Effector CD8-positive, alpha-beta T cell (primary cell): ENCODE measurements at places on chromosomes 7 and 10.

- DNase-seq, result peak; percentile 84
Measured at GRCh38 chr10:50624413-50624865, 683 bp upstream of the SGMS1 start.

- DNase-seq, result no peak
Measured at GRCh38 chr10:1241973-1242935, 186.1 kb downstream of the WDR37 start.

GRCh38 chr10:119292968-119293760 lies 85.8 kb downstream of the GRK5 start:
- no peak for DNase-seq

DNA sequence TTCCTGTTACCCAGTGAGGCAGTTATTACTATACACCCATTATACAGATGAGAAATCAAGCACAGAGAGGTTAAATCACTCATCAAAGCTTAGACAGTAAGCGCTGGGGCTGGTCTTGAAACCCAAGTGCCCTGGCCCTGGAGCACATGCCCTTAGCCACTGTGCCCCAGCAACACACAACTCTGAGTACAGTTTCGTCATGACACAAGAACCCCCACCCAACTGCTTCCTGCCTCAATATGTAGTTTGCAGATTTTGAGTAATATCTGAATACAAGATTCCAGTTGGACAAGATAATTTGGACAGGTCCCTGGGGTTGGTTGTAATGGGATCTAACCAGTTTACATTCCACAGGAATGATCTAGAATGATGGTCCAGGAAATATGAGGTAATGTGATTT lies 62.8 kb downstream of the SH3PXD2A start:
- DNase-seq, result no peak
